ENCODE measurements at places on chromosomes 5 and 9.

GRCh38 chr9:91714874-91715615 lies 235.0 kb downstream of the ROR2 start:
- no peak for DNase-seq

DNA sequence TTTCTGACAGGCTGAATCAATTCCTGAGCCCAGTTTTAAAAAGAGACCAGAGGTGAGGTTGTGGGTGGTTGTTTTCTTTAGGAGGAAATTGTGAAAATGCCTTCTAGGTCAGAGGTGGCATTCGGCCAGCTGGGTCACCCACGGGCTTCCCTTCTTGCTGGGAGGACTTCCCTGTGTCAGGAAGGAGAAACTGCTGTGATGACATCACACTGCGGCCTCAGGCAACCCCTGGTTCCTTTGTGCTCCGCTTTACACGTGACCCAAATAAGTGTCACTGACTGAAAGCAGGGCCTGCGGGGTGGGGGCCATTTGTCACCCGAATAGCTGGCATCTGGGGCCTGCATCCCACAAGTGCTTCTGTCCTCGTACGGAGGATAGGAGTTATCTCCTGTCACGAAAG lies 39.7 kb downstream of the FABP6 start:
- no peak for DNase-seq

GRCh38 chr9:121107029-121107428 lies 32.3 kb downstream of the CNTRL start:
- no peak for DNase-seq

DNA sequence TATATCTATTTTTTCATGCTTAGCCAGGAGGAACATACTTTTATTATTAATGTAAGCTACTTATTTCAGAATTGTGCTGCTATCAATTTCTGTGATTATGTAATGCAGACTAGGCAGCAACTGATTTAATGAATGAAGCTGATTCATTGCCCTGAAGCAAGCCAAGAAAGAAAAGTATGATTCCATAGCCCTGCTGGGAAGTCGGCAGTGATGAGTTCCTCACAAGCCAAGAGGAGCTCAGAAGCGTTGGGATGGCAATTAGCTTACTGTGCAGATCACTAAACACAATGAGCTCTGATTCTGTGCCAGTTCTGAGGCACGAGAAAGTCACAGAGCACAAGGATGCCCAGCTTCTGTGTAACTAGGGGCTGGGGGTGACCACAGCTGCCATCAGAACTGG lies 254.3 kb upstream of the KLF9 start:
- DNase-seq = no peak

GRCh38 chr9:38390851-38391250 lies 1.7 kb upstream of the ALDH1B1 start:
- DNase-seq = no peak

GRCh38 chr5:178274781-178275537 lies 42.4 kb upstream of the PHYKPL start:
- DNase-seq = no peak

DNA sequence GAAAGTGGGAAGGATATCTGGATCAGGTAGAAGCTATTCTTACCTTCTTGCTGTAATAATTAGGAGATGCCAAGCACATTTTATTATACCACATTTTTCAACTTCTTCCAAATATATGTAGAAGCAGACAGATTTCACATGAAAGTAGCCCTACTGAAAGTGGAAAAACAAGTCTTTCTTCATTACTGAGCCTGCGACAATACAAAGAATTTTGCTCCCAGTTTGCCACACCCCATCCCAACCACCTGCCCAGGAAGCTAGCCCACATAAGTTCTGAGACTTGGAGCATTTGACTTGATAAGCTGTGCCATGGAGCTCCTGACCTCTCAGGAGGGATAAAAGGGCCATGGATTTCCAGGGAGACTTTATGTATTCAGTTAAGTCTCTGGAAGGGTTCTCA lies 249.1 kb upstream of the ADCY2 start:
- DNase-seq = no peak

DNA sequence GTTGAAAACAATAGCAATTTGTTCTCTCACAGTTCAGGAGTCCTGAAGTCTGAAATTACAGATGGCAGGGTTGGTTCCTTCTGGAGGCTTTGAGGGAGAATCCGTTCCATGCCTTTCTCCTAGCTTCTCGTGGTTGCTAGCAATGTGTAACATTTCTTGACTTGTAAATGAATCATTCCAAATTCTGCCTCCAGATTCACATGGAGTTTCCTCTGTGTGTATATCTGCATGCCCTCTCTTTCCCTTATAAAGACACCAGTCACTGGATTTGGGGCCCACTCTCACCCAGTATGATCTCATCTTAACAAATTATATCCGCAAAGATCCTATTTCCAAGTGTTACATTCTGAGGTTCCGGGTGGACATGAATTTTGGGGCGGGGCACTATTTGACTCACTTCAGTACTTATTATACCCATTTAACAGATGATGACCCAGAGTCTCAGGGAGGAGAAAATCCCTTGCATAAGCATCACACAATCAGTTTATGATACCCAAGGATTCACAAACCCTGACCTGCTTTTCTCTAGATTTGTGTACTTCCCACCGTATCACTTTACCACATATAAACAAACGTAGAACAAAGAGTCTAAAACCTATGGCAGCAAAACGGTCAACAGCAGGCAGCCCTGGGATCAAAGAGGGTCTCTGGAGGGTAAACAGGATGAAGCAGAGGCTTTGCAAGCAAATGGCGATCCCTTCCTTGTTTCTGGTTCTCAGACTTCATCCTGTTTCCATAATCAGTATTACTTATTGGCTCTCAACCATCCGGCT lies 93.7 kb downstream of the C9orf152 start:
- DNase-seq = no peak

DNA sequence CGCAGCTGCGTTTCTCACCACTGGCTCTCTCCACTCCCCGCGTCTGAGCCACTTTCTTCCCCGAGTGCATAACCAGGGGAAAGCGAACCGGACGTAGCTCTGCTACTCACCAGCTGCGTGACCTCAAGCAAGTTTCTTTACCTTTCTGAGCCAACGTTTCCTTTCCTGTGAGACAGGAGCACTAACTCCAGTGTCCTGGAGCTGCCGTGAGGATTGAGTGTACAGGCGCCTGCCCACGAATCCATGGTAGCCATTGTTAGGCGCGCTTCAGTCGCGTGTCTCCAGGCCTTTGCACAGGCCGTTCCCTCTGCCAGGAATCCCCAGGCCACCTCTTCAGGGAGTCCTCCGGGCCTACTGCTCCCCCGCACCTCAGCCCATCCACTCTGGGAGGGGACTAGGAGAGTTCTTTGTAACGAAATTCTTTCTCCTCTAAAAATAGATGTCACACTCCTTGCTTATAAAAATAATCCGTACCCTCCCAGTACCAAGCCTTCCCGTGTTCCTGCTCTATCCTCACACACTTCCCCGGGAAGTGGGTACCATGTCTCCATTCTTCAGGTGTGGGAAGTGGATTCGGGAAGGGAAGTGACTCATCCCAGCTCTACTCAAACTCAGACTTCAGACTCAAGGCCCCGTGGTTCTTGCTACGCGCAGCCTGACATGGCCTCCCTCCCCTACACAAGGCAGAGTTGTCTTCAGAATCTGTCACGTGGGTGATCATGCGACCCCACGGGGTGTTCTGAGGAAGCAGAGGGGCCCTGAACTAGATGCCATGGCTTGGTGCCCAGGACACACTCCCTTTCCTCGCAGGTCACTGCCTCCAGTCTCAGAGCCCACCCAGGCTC lies 16.1 kb upstream of the CRB2 start:
- DNase-seq = no peak

DNA sequence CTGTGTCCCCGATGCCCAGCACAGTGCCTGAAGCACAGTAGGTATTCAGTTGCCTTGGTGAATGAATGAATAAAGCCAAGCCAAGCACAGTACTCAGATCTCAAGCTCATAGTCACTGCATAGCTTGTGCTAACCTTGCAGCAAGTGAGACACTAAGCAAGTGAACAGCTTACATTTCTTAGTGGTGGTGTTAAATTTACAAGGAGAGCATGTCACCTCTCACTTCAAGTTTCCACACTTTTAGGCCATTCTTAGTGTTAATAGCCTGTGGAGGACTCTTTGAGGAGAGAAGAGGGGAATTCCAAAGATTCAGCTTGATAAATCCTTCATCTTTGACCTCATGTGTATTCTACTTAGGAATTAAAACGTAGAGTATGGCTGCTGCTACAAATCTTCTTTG lies 104.7 kb downstream of the C9orf152 start:
- no peak for DNase-seq

DNA sequence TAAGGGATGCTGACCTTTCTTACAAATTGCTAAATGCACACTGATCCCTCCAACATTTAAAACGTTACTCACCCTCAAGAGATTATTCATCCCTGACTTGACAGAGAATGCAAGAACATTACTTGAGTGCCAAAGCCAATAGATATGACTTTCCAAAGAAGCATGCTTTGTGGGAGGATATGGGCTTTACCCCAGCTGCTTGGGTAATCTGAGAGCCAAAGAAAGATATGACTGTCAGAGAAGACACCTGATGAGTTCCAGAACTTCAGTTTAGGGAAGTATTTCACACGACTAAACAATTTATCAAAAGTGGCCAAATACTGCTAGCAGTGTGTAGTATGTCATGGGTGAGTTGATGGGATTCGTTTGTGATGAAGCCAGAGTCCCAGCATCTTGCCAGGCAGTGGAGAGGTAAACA lies 7.4 kb upstream of the SPDL1 start:
- no peak for DNase-seq

- DNase-seq = no peak
These were observed 636 bp upstream of the PWWP2A start for GRCh38 chr5:160119905-160120266.

GRCh38 chr9:36739373-36740116 lies 166.8 kb downstream of the MELK start:
- no peak for DNase-seq

- DNase-seq = no peak
These were observed 5.0 kb downstream of the SPRY4 start for GRCh38 chr5:142319560-142320429.

- no peak for DNase-seq
These were observed 65.1 kb downstream of the YIPF5 start for GRCh38 chr5:144105371-144105770.

DNA sequence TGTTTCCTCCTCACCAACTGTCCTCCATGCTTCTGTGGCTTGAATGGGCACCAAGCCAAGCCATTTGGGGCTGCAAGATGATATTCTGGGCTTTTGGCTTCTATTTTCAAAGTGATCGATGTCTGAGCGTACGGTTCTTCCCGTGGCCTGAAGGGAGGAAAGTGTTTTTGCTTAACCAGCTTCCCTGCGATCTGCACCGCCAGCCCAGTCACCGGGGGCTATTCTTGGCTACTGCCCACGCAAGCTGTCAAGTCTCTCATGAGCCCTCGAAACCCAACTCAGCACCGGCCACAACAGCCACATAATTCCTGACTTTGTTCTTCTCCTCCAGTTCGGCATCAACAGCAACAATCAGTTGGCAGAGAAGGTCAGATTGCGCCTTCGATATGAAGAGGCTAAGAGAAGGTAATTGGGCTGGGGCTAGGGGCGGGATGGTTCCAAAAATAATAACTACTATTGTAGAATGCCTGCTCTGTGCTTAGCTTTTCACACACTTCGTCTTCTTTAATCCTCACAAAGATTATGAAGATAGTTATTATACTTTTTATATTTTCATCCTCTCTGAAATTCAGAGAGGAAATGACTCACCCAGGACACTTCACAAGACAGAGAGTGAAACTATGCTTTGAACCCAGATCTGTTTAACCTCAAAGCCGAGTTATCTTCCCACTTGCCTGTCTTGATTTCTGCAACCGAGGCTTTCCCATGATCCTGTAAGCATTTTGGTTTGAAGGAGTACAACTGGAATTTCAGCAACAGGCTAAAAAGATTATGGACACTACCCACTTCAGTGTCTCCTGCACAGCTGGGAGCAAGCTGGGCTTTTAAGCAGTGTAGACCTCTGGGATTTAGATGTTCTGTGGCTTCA lies 76.4 kb upstream of the RARS1 start:
- no peak for DNase-seq

DNA sequence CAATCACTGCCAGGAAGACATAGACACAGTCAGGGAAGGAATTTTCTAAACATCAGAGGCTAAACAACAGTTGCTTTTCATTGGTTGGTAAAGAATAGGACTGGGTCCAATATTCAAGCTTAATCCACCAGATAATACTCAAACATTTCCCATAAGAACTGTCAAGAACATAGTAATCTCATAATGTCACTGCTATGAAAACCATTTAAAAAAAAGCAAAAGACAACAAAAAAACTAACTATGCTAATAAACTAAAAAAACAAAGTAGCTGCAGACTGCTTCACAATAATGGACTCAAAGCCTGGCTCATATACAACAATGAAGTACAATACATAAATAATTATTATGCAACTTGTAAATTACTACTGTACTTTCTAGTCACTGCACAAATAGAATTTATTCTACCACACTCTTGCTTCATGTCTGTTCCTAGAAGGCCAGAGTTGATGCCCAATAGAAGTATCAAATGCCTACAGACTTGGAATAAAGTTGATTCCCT lies 148.7 kb downstream of the MLLT3 start:
- DNase-seq = no peak

- peak; percentile 9 for DNase-seq
These were observed 1.3 kb downstream of the ERBIN start for GRCh38 chr5:65927503-65928321.
